ENCODE measurements at places on chromosomes 5 and 9.
A peak's percentile ranks its signal among the peaks of the same experiment; 100 is the strongest.

DNA sequence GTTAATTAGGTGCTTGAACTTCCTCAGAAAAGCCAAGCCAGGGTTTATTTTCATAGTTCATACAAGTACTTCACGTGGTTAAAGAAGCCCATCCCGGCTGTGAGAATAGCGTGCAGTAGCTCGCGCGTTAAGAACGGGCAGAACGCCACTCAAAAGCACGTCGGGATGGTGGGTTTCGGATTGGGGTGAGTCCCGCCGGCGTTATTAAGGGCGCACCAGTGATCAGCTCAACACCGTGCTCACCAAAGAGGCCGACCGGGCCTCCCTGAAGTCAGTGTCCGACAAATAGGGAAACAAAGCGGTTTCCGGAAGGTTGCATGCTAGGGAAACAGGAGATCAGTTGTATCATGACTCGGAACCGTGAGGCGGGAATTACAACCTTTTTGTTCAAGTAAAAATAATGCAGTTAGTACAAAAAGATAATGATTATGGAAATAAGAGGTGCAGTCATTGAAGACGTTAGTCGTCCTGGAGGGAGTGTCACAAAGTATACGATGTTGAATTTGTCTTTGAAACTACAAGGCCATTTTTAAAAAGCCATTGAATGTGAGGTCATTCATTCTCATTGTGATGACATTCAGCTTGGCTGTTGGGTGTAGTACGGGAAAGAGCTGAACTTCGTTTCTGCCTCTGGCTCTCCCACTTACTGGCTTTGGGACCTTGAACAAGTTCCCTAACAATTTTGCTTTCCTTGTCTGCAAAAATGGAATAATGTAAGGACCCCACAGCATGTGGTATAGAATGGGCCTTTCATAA, 992 bp downstream of the SETD9 start:
- H3K36me3 ChIP-seq, result no peaks in the 10 kb centered on the region
- peak; percentile 34 for DNase-seq
- H3K4me1 ChIP-seq, result peaks cover 13% of the 10 kb centered on the region
- H3K27me3 ChIP-seq, result no peaks in the 10 kb centered on the region
- H3K27ac ChIP-seq, result peak overlapping the region; percentile 92

- peak; percentile 80 for DNase-seq
- peak overlapping the region; percentile 46 for H3K27ac ChIP-seq
- peaks cover 32% of the 10 kb centered on the region for H3K4me1 ChIP-seq
- H3K27me3 ChIP-seq, result no peaks in the 10 kb centered on the region
- peaks cover 21% of the 10 kb centered on the region for H3K36me3 ChIP-seq
- no peak overlapping the region for H3K4me3 ChIP-seq
Observed at GRCh38 chr9:136721339-136722092, 9.1 kb downstream of the DIPK1B start.

DNA sequence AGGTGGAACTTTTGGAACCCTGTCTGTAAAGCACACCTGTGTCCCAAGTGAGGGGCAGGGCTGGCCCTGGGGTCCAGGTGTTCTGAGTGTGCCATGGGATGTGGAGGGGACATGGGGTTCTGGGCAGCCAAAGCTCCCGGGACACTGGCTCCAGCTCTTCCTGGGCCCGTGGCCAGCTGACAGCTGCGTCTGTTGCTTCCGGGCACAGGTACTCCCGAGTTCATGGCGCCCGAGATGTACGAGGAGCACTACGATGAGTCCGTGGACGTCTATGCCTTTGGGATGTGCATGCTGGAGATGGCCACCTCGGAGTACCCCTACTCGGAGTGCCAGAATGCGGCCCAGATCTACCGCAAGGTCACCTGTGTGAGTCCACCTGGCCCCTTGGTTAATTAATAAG, 50.7 kb downstream of the WNK2 start:
- no peaks in the 10 kb centered on the region for H3K4me1 ChIP-seq
- H3K27me3 ChIP-seq, result no peaks in the 10 kb centered on the region
- no peaks in the 10 kb centered on the region for H3K36me3 ChIP-seq
- H3K4me3 ChIP-seq, result no peak overlapping the region
- no peak overlapping the region for H3K27ac ChIP-seq
- no peak for DNase-seq

GRCh38 chr5:132095424-132095972, 21.9 kb downstream of the CSF2 start:
- no peak for DNase-seq
- H3K4me1 ChIP-seq, result peaks cover 34% of the 10 kb centered on the region
- no peak overlapping the region for H3K4me3 ChIP-seq
- H3K27me3 ChIP-seq, result no peaks in the 10 kb centered on the region
- H3K36me3 ChIP-seq, result no peaks in the 10 kb centered on the region

- no peaks in the 10 kb centered on the region for H3K27me3 ChIP-seq
- H3K27ac ChIP-seq, result no peak overlapping the region
- no peak for DNase-seq
- no peaks in the 10 kb centered on the region for H3K36me3 ChIP-seq
Observed at GRCh38 chr5:16013334-16014065, 166.1 kb downstream of the MARCHF11 start.

GRCh38 chr5:156922207-156922792, 40.7 kb downstream of the TIMD4 start:
- no peak overlapping the region for H3K27ac ChIP-seq
- H3K4me3 ChIP-seq, result no peak overlapping the region
- no peak for DNase-seq
- no peaks in the 10 kb centered on the region for H3K4me1 ChIP-seq
- H3K36me3 ChIP-seq, result no peaks in the 10 kb centered on the region

DNA sequence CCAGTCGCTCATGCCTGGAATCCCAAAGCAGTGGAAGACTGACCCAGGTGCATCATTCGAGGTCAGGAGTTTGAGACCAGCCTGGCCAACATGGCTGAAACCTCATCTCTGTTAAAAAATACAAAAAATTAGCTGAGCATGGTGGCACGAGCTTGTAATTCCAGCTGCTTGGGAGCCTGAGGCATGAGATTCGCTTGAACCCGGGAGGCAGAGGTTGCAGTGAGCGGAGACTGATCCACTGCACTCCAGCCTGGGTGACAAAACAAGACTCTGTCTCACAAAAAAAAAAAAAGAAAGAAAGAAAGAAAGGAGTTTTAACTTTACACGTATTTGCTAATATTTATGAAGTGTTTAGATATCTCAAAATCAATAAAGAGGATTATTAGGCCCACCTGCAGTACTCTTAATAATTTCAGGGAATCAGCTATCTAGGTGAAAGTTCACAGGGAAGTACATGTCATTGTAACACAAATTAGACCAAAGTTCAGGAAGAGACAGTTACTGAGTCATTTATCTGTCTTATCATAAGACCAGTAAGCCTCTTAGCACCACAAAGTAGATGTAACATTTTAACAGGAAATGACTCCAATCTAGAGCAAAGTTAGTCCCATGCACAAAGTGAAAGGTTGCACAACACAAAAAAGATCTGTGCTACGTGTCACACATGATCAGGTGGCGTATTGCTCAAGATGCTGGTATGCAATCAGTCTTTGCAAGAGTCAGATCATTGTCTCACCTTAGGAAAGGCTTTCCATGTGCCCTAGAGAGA, 34.1 kb upstream of the PLIN2 start:
- no peaks in the 10 kb centered on the region for H3K27me3 ChIP-seq
- no peaks in the 10 kb centered on the region for H3K4me1 ChIP-seq
- no peak overlapping the region for H3K27ac ChIP-seq
- H3K4me3 ChIP-seq, result no peak overlapping the region
- no peaks in the 10 kb centered on the region for H3K36me3 ChIP-seq

DNA sequence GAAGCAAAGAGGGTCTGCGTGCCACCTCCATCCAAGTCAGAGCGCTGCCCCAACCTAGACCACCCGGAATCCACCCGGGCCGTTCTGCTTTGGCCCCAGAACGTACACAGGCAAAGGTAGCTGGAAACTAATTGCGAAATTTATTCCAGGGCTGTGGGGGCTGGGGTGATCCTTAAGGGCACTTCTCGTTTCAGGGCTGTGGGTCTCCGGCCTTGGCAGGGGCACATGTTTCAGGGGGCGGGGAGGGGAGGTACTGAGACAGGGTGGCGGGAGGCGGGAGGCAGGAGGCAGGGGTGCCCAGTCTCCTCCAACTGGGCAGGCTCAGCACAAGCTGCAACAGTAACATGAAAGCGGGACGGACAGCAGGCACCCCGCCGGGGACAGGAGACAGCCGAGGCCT, 26.1 kb downstream of the NR5A1 start:
- no peak overlapping the region for H3K4me3 ChIP-seq
- no peaks in the 10 kb centered on the region for H3K36me3 ChIP-seq
- no peak for DNase-seq
- no peak overlapping the region for H3K27ac ChIP-seq

DNA sequence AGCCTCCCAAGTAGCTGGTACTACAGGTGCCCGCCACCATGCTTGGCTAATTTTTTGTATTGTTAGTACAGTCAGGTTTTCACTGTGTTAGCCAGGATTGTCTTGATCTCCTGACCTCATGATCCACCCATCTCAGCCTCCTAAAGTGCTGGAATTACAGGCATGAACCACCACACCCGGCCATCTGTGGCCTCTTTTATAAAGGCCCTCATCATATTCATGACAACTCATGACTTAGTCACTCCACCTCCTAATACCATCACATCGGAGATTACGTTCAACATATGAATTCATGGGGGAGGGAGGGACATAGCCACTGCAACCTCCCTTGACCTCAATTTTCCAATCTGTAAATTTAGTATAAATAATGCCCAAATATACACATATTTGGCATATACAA, 27.2 kb upstream of the PLCXD3 start:
- H3K4me1 ChIP-seq, result no peaks in the 10 kb centered on the region
- H3K27me3 ChIP-seq, result no peaks in the 10 kb centered on the region
- H3K27ac ChIP-seq, result no peak overlapping the region
- H3K4me3 ChIP-seq, result no peak overlapping the region

GRCh38 chr5:127068493-127069214, 4.6 kb downstream of the C5orf63 start:
- H3K36me3 ChIP-seq, result no peaks in the 10 kb centered on the region
- H3K4me3 ChIP-seq, result no peak overlapping the region
- DNase-seq, result peak; percentile 78
- no peaks in the 10 kb centered on the region for H3K27me3 ChIP-seq

- peaks cover 5% of the 10 kb centered on the region for H3K4me1 ChIP-seq
- no peak overlapping the region for H3K4me3 ChIP-seq
- H3K27me3 ChIP-seq, result no peaks in the 10 kb centered on the region
- H3K36me3 ChIP-seq, result no peaks in the 10 kb centered on the region
Observed at GRCh38 chr5:100761192-100761591, 141.9 kb downstream of the ST8SIA4 start.

DNA sequence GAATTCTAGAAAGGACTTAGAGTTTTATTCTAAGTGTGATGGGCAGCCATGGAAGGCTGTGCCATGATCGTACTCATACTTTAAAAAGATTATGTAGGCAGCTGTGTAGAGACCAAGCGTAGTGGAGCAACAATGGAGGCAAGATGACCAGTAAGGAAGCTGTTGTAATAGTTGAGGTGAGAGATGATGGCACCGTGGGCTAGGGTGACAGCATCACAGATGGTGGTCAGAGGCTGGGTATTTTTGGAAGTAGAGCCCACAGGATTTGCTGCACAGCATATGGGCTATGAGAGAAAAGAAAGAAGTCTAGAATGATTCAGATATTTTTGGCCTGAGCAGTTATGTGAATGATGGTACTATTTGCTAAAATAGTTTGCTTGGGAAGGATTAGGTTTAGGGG, 7.7 kb downstream of the ARHGAP26 start:
- no peaks in the 10 kb centered on the region for H3K36me3 ChIP-seq
- no peaks in the 10 kb centered on the region for H3K4me1 ChIP-seq
- no peak overlapping the region for H3K27ac ChIP-seq
- no peak overlapping the region for H3K4me3 ChIP-seq
- no peaks in the 10 kb centered on the region for H3K27me3 ChIP-seq
- DNase-seq, result no peak

- DNase-seq, result no peak
- no peaks in the 10 kb centered on the region for H3K27me3 ChIP-seq
- no peak overlapping the region for H3K27ac ChIP-seq
- H3K36me3 ChIP-seq, result no peaks in the 10 kb centered on the region
- no peaks in the 10 kb centered on the region for H3K4me1 ChIP-seq
- no peak overlapping the region for H3K4me3 ChIP-seq
Observed at GRCh38 chr5:94575196-94575595, 43.2 kb downstream of the KIAA0825 start.

- DNase-seq, result peak; percentile 10
- no peaks in the 10 kb centered on the region for H3K36me3 ChIP-seq
Observed at GRCh38 chr5:71828291-71829040, 109.4 kb downstream of the CARTPT start.

DNA sequence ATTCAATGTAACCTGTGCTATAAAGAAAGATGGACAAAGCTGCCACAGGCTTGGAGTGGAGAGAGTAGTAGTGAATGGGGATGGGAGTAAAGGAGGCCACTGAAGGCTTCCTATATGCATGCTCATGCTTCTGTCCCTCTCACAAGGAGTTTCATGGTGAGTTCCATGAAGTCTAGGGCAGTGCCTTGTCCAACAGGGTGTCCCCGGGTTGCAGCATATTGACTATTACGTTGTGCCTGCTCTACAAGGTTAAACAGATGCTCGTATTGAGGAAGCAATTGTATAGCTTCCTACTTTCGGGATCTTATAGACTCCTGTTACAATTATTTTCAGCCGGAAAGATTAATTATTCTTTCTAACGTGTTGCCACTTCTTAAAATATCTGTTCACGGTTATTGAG, 129.1 kb upstream of the PIK3R1 start:
- H3K4me3 ChIP-seq, result no peak overlapping the region
- no peak for DNase-seq
- H3K36me3 ChIP-seq, result no peaks in the 10 kb centered on the region
- H3K27ac ChIP-seq, result no peak overlapping the region
- peaks cover 12% of the 10 kb centered on the region for H3K4me1 ChIP-seq

DNA sequence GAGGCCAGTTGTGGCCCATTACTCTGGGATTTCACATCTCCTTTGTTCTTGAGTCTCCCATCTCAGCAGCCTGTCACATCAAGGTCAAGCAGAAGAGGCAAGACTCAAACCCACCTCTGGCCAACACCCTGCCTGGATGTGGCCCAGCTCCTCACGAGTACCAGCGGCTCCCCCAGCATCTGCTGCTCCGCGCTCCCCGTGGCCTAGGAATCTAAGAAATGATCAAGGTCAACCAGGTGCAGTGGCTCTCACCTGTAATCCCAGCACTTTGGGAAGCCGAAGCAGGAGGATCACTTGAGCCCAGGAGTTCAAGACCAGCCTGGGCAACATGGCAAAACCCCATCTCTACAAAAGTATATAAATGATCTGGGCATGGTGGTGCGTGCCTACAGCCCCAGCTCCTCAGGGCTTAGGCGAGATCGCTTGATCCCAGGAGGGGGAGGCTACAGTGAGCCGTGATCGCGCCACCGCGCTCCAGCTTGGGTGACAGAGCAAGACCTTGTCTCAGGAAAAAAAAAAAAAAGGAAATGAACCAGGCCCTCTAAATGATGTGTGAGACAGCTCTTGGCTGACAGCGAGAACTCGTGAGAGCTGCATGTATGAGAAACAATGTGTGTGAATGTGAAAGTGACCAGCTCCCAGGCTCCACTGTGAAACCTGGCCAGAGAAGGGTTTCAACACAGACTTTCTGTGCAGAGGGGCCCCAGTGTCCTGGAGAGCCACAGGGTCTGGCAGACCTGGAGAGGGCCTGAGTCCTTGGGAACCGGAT, 61.6 kb upstream of the ANGPTL2 start:
- no peak overlapping the region for H3K4me3 ChIP-seq
- H3K27ac ChIP-seq, result no peak overlapping the region
- H3K36me3 ChIP-seq, result no peaks in the 10 kb centered on the region
- DNase-seq, result no peak
- H3K4me1 ChIP-seq, result peaks cover 25% of the 10 kb centered on the region

All from astrocyte (in vitro differentiated cells and primary cell).